ENCODE measurements at places on chromosomes 5 and 9.

DNA sequence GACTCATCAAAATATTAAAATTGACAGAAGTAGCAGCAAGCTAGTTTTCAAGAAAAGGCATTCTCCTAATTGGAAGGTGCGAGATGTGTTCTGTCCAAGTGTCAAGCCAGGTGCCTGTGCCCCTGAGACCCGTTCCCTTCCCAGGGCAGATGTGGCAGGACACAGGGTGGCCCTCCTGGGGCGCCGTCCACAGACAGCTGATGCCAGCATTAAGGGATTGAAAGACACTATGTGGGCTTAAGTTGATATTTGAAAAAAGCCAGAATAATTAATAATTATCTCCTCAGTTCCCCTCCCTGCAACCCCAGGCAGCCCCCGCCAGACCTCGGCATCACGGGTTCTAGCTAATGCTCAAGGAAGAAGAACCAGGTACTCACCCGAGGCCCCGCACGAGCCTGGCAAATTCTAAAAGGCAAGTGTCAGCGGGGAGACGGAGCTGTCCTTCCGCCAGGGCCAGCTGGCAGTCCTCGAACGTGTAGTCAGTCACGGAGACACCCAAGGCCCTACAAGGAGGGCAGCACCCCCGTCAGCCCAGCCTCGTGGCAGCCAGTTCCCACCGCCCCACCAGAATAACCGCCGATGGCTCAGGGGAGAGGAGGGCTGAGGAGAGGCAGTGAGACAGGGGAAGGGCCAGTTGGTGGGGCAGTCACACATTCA is 29.1 kb upstream of the SLC6A3 start:
- DNase-seq: no peak

DNA sequence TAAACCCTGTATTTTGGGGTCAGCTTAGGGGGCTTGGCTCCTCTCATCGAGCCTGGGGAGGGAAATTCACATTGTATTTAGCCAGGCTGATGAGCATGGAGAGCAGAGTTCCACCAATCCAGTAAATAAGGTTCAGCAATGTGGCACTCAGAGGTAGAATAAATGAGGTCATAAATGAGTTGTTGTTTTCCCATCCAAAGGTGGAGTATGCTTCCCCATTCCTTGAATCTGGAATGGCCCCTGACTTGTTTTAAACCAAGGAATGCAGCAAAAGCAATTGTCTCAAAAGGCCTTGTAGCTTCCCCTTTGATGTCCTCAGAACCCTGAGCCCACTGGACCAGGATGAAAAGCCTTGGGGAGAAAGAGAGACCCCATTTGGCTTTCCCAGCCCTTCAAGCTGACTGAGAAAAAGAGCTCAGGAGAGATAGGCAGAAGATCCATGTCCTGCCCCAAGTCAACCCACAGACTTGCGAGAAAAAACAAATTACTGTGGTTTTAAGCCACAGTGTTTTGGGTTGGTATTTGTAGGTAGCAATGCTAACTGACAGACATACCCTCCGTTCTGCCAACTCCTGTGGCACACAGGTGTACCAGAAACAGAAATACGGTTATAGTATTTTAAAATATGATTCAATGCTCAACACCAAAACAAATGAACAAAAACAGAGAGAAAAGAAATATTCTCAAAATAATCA is 566.0 kb upstream of the DMAC1 start:
- no peak for DNase-seq

DNA sequence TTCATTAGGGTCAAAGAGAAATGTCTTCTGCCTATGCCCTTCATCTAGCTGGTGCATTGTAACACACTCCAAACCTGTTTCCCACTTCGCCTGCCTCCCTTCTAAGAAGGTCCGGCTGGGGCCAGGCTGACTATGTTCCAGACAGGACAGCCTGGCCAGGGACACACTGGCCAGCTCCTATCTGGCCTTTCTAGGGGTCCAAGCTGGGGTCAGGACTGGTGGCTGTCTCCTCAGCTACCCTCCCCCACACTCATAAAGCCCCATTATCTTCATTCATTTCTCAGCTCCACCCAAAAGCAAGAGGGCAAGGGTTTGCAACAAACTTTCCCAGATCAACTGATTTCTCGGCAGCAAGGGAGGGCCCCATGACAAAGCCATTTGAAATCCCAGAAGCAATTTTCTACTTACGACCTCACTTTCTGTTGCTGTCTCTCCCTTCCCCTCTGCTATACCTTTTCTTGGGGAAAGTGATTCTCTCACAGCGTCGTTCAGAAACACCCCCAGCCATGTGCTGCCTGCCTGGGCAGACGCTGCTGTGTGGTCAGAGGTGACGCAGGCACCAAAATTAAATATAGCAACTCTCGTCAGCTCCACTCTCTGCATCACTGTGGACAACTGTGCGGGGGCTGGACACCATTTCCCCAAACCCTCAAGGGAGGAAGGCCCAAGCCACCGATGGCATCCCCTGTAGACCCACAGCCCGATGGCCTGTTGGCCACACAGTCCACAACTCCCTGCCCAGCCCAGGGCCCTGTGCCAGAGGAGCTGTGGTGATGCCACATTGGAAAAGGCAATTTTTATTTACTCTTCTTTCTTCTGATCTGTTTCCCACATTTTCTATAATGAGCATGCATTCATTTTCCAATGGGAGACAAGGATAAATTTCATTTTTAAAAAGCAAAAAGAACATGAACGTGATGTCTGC is 6.1 kb downstream of the IL13 start:
- no peak for DNase-seq

DNA sequence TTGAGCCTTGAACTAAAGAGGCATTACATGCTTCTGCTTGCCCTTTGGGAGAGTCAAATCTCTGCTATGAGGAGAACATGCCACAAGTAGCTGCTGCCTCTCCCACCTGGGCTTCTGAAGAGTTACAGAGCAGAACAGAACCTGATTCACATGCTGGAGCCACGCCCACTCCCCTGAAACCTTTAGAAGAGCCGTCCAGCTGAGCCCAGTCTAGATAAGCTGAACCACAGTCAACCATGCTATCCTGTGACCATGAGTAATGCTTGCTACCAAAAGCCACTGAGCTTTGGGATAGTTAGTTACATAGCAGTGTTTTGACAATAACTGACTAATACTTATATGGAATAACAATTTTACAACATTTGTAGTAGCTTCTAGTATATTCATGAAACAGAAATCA is 111.0 kb upstream of the VCAN start:
- no peak for DNase-seq

- DNase-seq: no peak
Observed at GRCh38 chr5:146283344-146283761, 55.3 kb upstream of the POU4F3 start.

DNA sequence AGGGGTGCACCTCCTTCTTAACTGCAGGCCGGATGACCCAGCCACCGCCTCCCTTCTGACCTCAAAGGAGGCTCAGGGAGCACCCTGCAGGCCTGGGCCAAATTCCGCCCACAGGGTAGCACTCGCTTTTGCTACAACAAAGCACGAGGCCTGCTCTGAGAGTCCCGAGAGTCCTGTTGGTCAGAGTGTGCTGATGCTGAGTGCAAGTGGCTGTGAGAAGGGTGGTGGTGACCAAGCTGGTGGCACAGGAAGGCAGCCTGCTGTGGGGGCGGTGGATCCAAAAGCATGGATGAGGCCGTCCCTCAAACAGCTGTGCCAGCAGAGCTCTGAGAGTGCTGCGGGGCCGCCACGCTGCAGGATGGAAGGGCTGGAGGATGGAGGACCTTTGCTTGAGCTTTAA is 101.8 kb downstream of the AK8 start:
- no peak for DNase-seq

DNA sequence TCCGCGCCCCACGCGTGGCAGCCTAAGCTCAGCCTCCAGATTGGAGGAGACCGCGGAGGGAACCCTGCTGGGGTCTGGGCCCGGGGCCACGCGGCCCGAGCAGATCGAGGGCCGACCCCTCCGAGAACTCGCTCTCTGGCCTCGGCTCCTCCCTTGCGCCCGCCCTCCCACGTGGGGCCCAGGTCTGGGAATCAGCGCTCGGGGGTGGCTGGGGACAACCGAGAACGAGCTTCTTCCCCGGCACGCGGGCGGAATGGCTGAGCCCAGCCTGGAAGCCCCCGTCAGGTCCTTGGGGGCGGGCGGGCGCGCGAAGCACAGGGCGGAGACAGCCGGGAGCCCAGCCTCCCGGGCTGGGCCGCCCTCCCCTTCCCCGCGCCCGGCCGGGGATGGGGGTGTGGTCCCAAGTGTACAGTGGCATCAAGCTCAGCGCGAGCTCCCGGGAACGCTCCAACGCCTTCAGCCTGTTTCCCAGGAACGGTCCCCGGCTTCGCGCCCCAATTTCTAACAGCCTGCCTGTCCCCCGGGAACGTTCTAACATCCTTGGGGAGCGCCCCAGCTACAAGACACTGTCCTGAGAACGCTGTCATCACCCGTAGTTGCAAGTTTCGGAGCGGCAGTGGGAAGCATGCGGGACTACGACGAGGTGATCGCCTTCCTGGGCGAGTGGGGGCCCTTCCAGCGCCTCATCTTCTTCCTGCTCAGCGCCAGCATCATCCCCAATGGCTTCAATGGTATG is at the start of gene SLC22A4:
Gene SLC22A4 (plus strand): TSS at position 403 of the 736 bp plus-strand sequence. CDS start 223 bp downstream, at position 626.
- peak; percentile 79 for DNase-seq

DNA sequence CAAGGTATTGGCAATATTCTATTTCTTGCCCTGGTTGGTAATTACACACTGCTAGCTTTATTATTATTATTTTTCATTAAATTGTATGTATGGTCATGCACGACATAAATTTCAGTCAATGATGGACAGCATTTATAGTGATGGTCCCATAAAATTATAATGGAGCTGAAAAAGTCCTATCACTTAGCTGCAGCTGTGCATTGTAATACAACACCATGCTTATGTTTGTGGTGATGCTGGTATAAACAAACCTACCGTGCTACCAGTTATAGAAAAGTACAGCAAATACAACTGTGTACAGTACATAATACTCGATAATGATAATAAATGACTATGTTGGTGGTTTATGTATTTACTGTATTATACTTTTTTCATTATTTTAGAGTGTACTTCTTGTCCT is 65.5 kb downstream of the NR3C1 start:
- no peak for DNase-seq

- DNase-seq: no peak
Observed at GRCh38 chr9:133779081-133779480, 40.9 kb upstream of the SARDH start.

GRCh38 chr9:3999706-4000105 is 300.2 kb downstream of the GLIS3 start:
- no peak for DNase-seq

DNA sequence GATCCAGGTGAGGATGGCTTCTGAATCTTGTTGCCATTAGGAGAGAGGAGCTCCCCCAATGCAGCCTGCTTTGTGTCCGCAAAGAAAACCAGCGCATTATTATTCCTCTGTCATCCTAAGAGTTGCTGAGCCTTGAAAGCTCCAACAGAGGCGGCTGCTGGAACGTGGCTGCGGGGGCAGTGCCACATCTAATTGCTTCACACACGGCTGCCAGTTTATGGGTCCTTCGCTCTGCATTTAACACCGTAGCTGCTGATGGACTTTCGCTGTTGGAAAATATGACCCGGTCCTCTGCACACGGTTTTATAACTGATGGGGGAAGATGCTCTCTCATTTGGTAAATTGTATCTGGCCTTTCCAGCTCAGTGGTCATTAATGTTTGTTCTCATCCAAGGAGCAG is 38.0 kb downstream of the ZNF622 start:
- no peak for DNase-seq

DNA sequence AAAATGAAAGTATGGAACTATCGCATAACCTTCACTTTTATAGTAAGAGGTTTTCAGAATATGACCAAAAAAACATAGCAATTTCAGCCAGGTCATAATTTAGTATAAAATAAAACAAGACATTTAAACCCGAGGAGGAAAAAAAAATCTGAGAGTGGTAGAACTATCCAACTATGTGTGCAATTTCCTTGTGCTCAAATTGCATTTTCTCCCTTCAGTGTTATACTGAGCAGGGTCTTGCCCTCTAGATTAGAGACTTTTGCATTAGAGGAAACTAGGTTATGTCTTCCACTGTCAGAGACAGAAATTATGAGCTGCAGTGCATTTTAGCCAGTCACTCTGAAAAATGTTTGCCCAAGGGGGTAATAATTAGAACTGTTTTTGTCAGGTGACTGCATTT is 330.6 kb downstream of the NR2F1-AS1 start:
- no peak for DNase-seq

DNA sequence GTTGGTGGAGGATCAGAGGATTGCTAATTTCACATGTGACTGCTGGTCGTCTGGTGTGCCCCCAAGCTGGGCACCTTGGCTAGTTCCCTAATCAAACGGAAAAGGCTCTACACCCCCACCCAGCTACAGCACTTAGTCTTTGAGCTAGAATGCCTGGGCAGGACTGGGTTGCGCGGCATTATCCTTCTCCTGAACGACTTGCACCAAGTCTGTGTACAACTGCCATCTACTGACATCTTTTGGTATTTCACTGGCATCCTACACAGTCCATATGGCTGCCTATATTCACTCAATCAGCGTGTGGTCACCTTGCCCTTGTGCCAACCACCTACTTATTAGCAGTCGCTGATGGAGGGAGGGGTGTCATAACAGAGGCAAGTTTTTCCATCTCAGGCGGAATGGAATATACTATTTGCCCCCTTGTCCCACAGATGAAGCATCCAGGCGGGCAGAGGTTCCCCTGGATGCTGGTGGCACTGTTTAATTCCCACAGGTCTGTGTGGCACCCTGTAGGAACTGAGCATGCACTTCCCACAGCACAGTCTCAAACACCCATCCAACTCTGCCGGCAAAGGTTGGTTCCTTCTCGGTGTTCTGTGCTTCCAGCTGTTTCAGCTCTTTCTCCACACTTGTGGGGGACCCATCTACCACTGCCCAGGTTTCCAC is 150.1 kb downstream of the OSTF1 start:
- no peak for DNase-seq

DNA sequence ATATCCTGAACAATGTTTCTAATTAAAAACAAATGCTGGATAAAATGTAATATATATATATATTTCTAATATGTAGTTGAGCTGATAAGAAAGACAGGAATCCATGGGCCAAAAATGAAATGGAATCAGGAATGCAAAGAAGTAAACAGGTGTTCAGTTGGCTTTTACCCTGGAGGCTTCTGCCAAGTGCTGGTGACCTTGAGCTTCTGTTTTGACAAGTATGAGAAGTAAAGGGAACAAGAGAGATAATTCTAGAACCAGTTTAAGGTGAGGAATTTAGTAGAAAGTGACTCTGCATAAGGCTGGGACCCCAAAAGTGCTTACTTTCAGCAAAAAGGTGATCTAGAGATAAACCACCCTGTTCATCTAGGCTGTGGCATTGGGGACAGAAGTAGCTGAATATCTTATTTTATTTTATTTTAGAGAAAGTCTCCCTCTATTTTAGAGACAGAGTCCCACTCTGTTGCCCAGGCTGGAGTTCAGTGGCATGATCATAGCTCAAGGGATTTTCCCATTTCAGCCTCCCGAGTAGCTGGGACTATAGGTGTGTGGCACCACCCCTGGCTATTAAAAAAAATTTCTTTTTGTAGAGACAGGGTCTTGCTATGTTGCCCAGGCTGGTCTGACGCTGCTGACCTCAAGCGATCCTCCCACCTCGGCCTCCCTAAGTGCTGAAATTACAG is 27.0 kb downstream of the DCAF10 start:
- DNase-seq: no peak

- no peak for DNase-seq
Observed at GRCh38 chr5:148811756-148812155, 14.7 kb upstream of the ADRB2 start.

- DNase-seq: no peak
Observed at GRCh38 chr5:173858021-173858669, 30.0 kb upstream of the CPEB4 start.

- DNase-seq: no peak
Observed at GRCh38 chr5:59178482-59178881, 595.6 kb downstream of the RAB3C start.

GRCh38 chr5:40734986-40735385 is 20.8 kb downstream of the TTC33 start:
- DNase-seq: no peak

GRCh38 chr9:82334286-82334685 is 345.7 kb downstream of the SPATA31D1 start:
- no peak for DNase-seq

Measured in stimulated activated CD8-positive, alpha-beta memory T cell treated with anti-CD3 and anti-CD28 coated beads, Interleukin-7, amount 100 ng/mL, for 4 hours (primary cell).